ENCODE measurements at places on chromosomes 5 and 9.

GRCh38 chr9:133716564-133717112, 21.5 kb downstream of the SARDH start:
- DNase-seq: no peak

DNA sequence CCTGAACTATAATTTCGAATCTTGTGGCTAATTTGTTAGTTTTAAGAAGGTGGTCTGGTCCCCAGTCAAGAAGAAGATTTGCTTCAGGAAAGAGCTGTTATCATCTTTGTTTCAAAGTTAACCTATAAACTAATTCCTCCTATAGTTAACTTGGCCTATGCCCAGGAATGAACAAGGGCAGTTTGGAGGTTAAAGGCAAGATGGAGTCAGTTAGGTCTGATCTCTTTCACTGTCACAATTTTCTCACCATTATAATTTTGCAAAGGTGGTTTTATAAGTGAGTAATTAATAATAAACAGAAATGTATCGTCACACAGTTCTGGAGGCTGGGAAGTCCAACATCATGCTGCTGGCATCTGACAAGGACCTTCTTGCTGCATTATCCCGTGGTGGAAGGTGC, 238.6 kb downstream of the PIK3R1 start:
- no peak for DNase-seq

DNA sequence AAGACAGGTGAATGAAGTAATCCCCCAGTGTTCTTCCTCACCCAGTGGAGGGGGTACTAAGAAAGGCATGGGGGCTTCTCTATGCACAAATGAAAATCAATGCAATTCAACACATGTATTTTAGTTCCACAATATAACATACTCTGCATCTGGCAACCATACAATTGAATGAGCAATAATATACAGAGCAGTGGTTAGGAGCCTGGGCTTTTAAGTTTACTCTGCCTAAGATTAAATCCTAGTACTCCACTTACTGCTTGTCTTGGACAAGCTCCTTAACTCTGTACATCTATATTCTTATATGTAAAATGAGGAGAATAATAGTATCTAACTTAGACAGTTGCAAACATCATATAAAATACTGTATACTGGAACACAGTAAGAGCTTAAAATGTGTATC, 195.4 kb upstream of the TRIM32 start:
- DNase-seq: no peak

GRCh38 chr5:107218457-107219193, 452.1 kb downstream of the EFNA5 start:
- no peak for DNase-seq

DNA sequence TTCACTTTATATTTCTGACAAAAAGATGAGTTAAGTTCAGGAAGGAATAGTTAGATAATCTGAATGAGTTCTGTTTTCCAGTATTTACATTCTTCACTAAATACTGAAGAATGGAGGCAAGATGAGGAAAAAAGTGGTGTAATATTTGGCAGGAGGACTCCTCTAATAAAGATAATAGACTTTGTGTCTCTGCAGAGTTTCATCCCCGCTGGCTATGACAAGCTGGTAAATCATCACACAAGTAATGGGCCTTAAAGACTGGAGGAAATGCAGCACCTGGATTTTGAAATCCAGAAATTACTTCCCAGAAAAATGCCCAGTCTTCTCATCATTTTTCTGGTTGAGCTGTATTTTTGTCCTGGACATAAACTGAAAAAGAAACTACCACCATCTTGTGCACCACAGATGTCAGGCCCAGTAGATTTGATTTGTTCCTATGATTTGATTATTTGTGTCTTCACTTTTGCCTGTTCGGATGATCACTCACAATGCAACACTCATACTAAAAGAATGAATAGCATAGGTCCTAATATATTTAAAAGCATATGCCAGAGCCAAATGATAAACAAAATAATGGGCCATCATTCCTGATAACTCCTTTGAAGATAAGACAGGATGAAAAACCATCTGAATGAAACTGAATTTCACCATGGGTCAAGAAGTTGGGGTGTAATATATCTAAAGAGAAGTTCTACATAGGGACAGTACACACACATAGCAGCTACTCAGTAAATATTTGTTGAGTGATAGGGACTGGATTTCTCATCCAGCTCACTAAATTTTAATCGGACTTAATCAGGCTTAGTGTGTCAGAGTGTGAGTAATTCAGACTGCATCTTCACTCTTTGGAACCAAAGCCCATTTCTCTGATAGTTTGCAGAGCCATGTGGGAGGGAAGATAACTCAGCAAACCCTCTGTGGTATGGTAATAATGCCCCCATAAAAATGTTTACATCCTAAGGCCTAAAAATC, 200.5 kb downstream of the HINT1 start:
- DNase-seq: no peak

GRCh38 chr9:21684831-21685362, 117.5 kb upstream of the MTAP start:
- DNase-seq: peak; percentile 13
